AG09309 (cell line): ENCODE measurements at places on chromosomes 2 and 18.

DNA sequence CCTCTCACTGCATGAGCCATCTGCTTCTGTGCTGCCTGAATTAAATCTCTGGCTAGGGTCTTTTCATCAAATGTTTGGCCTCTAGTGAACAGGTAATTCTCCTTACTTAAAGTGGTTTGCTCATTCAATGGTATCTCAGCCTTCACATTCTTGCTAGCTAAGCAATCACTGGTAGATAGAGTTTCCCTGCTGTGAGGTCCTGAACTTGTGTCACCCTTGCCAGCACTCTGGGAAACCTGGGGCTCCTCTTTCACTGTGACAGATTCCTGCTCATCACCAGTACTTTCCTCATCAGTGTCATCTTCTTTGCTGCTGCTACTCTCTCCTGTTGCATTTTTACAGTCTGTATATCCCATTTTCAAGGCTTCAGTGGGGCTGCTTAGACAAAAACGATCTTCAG, 69.1 kb upstream of the DTNB start:
- DNase-seq, result no peak

GRCh38 chr2:101873543-101873942, 118.2 kb upstream of the IL1R2 start:
- no peak for DNase-seq

DNA sequence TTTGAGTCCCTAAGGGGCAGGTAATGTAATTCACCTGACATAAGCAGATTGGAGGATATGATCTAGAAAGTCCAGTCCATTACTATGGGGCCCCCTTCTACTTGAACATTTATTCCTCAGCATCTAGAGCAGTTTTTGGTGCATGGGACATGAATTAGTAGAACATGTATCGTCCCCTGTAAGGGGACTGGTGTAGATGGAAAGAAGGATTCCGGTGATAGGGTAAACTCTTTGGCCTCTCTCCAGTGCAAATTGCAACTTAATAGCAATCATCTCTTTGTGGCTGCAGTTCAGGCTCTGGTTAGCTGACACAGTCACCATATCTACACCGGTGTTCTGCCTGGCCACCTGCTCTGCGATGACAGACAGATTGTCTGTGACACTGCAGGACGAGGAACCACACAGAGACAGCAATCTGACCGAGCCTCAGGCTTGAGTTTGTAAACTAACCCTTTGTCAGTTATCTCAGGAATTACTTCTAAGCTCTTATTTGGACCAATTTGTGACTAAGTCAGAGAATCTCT, 6.4 kb upstream of the SLC8A1 start:
- no peak for DNase-seq

DNA sequence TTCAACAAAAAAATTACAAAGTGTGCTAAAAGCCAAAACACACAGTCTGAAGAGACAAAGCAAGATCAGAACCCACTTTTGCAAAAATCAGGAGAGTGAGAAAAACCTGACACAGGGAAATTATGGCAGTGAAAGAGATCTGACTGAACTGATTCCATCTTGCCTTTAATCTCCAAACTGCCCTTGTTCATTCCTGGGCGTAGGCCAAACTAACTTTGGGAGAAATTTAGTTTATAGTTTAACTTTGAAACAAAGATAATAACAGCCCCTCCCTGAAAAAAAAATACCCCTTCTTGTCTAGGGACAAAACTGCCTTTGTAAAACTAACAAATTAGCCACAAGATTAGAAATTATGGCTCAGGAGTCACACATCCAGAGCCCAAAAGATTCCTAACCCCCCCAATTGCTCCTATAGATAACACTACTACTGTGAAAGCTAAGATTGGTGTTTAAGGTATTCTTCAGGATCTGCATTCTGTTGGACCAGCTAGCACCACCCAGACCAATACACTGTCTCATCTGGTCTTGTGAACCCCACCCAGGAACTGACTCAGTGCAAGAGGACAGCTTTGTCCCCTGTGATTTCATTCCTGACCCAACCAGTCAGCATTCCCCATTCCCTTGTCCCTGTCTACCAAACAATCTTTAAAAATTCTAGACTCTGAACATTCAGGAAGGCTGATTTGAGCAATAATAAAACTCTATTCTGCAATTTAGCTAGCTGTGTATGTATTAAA, 226.1 kb upstream of the SH3BP4 start:
- DNase-seq, result no peak

DNA sequence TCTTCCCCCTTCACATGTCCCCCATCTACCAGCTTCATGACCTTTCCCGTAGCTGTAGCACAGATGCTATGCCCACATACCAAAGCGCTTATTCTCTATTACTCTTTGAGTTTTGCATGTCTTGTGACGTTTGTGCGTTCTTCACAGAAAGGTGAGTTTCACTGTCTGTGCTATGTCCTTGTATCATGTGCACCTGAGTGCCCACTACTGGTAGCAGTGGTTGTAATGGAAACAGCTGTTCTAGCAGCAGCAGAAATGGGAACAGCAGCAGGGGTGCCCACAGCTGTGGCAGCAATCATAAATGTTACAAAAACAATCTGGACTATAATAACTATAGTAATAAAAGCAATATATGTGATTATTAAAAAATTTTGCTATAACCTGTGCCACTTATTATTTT, 127.1 kb downstream of the STK39 start:
- no peak for DNase-seq
